ENCODE measurements at places on chromosomes 3 and 15.
A peak's percentile ranks its signal among the peaks of the same experiment; 100 is the strongest.

DNA sequence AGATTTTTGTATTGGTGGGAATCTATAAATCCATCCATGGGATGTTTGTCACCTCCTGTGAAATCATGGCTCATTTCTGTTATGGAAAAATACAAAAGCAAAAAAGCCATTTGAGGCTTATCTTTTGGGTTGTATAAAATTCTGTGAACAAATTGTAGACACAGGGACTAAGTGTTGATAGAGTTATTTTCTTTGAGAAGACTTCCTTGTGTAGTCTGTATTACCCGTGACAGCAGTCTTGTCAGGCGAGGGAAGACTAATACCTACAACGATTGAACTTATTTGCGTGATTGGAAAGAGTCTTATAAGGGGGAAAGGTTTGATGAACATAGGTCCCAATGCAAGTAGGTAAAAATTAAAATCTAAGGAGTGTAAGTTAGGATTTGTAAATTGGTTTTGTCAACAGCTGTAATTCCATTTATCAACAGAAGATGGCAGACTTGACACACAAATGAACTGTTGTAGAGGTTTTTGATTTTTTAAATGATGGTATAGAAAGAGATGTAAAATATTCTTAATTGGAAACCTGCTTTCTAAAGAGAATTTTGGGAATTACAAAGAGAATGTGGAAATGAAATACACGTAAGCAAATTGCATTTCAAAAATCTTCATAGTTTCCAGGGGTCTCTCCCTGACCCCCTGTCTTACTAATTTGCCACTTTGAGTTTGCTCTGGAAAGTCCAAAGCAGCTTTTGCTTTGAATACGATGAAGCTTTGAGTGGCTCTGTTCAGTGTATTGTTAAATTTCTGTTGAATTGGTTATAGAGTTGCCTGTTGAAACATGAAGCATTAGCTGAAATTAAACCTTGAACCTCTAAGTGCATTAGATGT lies 33.2 kb downstream of the SLC25A26 start:
- DNase-seq = peak; percentile 35

DNA sequence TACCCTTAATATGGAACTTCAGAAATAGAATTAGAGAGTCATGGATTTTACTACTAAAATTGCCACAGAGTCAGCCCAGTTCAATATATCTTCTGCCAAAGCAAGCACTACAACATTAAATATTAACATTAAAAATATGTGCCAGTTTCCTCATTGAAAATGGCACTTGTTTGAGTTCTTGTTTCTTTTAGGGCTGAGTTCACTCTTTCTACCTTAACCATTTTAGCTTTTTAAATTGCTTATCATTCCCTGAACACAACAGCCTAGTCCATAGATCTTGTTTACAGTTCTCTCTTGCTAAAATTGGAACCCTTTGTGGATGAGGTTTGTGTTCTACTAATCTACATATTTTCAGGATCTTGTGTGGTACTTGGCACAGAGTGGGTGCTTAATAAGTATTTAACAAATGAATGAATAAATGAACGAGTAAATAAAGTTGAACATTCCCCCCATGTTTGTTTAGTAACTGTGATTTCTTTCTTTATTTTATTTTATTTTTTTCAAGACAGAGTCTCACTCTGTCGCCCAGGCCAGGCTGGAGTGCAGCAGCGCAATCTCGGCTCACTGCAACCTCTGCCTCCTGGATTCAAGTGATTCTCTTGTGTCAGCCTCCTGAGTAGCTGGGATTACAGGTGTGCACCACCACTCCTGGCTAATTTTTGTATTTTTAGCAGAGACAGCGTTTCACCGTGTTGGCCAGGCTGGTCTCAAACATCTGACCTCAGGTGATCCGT lies 46.0 kb upstream of the SLC7A14 start:
- no peak for DNase-seq

- peak; percentile 2 for DNase-seq
These were observed 474.0 kb downstream of the EPHB1 start for GRCh38 chr3:135268941-135269532.

DNA sequence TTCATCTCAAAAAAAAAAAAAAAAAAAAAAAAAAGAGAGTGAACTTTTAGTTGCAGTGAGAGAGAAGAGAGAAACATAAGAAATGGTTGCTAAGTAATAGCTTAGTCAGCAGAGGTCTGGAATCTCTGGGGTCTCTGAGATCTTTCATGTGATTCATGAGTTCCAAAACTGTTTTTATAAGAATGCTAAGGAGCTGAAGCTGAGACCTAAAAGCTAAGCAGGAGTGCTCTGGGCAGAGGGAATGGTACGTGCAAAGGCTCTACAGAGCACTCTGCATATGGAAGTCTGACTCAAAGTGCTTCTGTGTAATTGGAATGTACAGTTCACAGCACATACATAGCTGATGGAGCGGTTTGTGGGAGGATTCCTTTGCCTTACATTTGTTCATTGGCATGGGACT lies 66.3 kb upstream of the LRIG1 start:
- DNase-seq = peak; percentile 98

DNA sequence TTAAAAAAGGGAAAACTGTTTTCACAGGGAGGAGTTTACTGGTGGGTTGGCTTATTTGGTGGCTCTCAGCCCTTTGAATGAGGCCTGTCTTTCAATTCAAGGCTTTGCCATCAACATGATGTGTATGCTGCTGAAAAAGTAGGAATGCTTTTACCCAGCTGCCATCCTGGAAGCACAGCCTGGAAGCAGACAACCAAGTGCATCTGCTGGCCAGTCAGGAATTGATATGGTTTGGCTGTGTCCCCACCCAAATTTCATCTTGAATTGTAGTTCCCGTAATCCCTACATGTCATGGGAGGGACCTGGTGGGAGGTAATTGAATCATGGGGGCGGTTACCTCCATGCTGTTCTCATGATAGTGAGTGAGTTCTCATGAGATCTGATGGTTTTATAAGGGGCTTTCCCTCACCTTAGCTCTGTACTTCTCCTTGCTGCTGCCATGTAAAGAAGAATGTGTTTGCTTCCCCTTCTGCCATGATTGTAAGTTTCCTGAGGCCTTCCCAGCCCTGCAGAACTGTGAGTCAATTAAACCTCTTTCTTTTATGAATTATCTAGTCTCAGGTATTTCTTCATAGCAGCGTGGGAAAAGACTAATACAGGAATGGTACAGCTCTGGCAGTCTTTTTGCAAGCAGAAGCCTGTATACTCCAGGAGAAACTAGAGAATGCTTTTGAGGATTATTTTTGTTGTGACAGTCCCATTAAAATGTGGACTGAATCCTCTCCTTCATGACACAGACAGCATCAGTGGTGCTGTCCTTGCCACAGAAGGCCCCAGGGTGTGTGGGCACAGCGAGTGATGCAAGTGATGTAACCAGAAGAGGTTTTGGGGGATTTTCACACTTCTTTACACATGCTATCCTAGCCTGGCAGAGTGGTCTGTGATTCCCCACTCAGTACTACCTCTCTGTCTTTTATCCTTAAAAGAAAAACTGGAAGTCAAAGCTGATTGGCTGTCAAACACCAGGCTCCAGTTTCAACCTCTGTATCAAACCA lies 20.0 kb downstream of the PLCL2 start:
- DNase-seq = no peak

DNA sequence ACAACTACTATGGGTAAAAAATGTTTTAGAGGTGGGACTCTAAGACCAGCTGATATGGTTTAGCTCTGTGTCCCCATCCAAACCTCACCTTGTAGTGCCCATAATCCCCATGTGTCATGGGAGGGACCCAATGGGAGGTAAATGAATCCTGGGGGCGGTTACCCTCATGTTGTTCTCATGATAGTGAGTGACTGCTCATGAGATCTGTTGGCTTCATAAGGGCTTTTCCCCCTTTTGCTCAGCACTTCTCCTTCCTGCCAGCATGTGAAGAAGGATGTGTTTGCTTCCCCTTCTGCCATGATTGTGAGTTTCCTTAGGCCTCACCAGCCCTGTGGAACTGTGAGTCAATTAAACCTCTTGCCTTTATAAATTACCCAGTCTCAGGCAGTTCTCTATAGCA lies 45.7 kb downstream of the FAM98B start:
- no peak for DNase-seq

GRCh38 chr15:60555806-60556205 lies 76.9 kb upstream of the ICE2 start:
- no peak for DNase-seq

GRCh38 chr3:124298951-124299350 lies 307.0 kb upstream of the ROPN1 start:
- peak; percentile 39 for DNase-seq

DNA sequence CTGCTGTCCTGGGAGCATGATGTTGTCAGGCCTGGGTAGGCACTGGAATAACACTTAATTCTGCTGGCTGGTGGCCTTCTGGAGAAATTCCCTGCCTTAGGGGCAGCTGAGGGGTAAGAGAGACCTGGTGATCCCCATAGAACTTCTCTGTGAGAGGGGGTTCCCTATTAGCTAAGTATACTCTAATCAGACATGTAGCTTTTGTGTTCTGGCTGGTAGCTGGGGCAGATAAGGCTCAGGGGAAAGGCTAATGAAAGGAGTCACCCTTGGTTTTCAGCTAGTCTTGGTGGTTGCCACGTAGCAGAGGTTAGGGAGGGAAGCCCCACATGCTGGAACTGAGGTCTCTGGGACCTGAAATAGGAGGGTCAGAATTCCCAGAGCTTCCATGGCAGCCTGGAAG lies 952 bp upstream of the HDDC3 start:
- DNase-seq = no peak

- DNase-seq = peak; percentile 18
These were observed 191.3 kb downstream of the SHOX2 start for GRCh38 chr3:157914882-157915281.

- DNase-seq = no peak
These were observed 46.2 kb upstream of the TEX55 start for GRCh38 chr3:119099785-119100184.

- no peak for DNase-seq
These were observed 466.4 kb downstream of the DIPK2A start for GRCh38 chr3:144437989-144438388.

DNA sequence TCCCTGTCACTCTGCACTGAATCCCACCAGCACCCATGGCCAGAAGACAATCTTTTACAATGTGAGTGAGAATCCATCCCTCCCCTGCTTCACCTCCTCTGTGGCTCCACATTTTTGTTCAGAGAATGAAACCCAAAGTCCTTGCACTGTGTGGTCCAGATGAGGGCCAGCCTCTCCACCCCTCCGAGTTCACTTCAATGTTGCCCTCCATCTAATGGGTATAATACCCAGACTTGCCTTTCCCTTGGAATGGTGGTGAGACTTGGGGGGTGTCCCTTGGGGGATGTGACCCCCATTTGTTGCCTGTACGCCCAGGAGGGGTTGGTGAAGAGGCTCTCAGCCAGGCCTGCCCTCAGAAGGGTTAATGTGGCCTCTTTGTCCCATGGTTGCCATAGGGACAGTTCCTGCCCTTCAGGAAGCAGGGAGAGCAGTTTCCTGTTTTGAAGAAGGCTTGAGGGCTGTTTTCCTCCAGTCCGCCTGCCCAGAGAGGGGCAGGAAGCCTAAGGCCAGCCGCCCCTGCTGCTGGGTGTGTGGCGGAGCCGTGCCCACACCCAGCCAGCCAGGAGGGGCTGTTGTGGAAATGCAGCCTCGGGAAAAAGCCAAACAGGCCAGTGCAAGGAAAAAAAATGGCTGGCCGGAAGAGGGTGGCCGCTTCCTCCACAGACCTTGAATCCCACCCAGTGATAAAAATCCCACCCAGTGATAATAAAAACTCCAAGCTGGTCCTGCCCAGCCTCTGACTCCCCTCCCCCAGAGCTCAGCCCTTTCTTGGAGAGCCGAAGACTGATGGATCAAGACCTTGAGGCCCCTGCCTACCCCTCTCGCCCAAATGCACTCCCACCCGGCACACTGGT lies 14.6 kb upstream of the FGD5 start:
- no peak for DNase-seq

GRCh38 chr3:47355010-47355409 lies 25.8 kb upstream of the PTPN23 start:
- DNase-seq = no peak

DNA sequence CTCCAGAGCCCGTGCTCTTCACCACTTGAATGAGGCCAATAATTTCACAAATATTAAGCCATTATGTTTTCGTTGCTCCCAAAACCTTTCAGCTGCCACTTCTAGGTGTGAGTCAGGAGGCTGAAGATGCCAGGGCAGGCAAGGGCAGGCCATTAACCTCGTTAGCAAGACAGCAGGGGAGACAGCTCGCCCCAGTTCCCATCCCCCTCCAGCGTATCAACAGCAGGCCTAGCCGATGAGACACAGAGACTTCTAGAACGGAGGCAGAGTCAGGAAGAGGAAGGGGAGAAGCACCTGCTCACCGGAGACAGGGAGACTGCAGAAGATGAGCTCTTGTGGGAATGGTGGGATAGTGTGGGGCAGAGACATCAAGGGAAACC lies 28.0 kb upstream of the PLA2G4E start:
- no peak for DNase-seq

DNA sequence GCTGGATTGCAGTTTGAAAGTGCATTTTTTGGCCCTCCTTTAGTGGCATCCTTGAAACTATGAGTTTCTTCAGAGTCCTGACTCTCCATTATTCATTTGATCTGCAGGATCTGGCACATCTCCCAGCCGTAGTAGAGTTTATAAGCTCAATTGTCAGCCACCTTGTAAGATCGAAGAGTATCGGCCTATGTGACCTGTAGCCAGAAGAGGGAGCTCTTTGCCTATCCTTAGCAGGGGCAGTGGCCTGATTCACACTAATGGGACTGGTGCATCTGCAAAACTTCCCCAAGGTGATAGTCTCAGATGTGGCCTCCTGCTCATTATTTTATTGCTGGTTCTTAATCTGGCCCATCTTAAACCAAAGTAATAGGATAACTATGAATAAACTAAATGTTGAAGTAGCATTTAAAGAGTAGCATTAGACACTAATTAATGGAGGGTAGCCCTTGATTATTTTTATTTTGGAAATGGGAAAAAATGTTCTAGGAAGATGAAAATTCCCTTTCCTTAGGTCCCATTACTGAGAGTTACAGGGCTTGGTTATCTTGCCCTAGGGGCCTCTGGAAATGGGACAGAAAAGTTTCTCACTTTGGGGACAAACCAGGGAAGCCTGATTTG lies 21.2 kb downstream of the GCSAM start:
- peak; percentile 55 for DNase-seq

DNA sequence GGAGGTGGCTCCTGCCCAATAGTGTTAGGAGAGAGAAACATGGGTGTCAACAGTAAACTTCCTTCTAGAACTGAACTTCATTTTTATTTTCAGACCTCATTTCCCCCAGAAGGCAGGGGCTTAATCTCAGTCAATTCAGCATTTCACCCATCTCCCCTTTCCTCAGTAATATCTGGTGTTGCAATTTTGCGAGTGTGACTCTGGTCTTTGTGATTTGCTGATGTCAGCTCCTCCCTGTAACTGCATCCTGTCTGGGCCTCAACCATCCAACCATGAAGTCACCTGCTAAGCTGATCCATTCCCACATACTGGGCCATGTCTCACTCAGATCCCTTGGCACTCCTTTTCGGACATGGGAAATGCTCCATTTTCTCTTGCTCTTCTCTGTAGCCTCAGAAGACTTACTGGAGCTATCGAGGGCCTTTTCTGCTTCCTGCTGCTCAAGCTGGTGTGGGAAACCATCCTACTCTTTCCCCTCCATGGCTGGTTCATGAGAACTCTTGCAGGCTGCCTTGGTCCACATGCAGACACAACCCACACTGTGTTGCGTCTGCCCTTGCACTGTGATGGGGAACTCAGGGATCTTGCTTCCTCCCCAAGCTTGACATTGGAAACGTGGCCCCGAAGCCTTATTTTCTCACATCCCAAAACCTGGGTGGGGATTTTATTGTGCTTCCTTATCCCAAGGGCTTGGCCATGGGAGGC lies 24.6 kb downstream of the CCR4 start:
- no peak for DNase-seq

GRCh38 chr3:32780735-32781210 lies 37.0 kb upstream of the TRIM71 start:
- DNase-seq = peak; percentile 69

- DNase-seq = peak; percentile 46
These were observed 726.4 kb upstream of the SGO1 start for GRCh38 chr3:20912406-20912805.

GRCh38 chr15:72147418-72147817 lies 29.2 kb downstream of the SENP8 start:
- no peak for DNase-seq
